Thoracic aorta endothelial cell (primary cell): ENCODE measurements at places on chromosomes 16 and 17. TPM values are rescaled to one million over a fixed set of nuclear protein-coding genes. Genes with fewer than 3 reads are reported as not detected.

The DBNDD1 gene
- 24.9 and 34.3 TPM in 2 replicates for total RNA-seq

The P2RX5 gene
- total RNA-seq: 0.27 and 1.7 TPM in 2 replicates

The CTRB1 gene
- not detected in 2 replicates for total RNA-seq

The OR1A1 gene
- not detected in 2 replicates for total RNA-seq

The CBX8 gene
- total RNA-seq: 1.9 and 2.4 TPM in 2 replicates

The MYL4 gene
- total RNA-seq: 0.50 and 0.66 TPM in 2 replicates

The RTN4RL1 gene
- total RNA-seq: under 0.01 TPM in 2 replicates

The CPNE7 gene
- 9.3 and 9.5 TPM in 2 replicates for total RNA-seq

The C1QTNF8 gene
- total RNA-seq: not detected in 2 replicates

The DRC3 gene
- 1.3 and 1.9 TPM in 2 replicates for total RNA-seq

The C17orf100 gene
- total RNA-seq: 0.22 and 0.53 TPM in 2 replicates

The C17orf67 gene
- total RNA-seq: 1.6 TPM in 2 replicates

The IRX3 gene
- 0.13 TPM in 1 of 2 replicates, not detected in the other for total RNA-seq

The PRSS33 gene
- total RNA-seq: not detected in 2 replicates

The SPNS3 gene
- 0.22 TPM in 1 of 2 replicates, not detected in the other for total RNA-seq

The QRICH2 gene
- 2.6 and 2.7 TPM in 2 replicates for total RNA-seq

The ROGDI gene
- 7.4 and 8.0 TPM in 2 replicates for total RNA-seq
